Activated T-cell treated with anti-CD3 and anti-CD28 coated beads for 4 hours (primary cell): ENCODE measurements at places on chromosomes 3 and 15.

DNA sequence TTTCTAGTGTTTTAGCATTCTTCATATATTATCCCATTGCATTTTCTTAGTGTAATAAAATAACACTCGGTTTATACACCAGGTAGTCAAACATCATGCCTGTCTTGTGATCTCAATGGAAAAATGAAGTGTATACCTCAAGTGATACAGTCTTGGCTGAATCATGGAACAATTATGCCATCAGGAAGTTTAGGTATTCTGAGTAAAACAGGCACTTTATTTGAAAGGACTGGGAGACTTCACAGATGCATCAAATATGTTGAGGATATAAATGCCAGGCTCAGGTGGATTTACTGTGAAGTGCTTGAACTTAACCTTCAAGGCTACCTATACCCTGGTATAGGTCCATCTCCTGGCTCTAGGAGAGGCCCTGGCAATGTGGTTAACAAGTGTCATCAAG, 8.5 kb downstream of the TGFBR2 start:
- DNase-seq = no peak

DNA sequence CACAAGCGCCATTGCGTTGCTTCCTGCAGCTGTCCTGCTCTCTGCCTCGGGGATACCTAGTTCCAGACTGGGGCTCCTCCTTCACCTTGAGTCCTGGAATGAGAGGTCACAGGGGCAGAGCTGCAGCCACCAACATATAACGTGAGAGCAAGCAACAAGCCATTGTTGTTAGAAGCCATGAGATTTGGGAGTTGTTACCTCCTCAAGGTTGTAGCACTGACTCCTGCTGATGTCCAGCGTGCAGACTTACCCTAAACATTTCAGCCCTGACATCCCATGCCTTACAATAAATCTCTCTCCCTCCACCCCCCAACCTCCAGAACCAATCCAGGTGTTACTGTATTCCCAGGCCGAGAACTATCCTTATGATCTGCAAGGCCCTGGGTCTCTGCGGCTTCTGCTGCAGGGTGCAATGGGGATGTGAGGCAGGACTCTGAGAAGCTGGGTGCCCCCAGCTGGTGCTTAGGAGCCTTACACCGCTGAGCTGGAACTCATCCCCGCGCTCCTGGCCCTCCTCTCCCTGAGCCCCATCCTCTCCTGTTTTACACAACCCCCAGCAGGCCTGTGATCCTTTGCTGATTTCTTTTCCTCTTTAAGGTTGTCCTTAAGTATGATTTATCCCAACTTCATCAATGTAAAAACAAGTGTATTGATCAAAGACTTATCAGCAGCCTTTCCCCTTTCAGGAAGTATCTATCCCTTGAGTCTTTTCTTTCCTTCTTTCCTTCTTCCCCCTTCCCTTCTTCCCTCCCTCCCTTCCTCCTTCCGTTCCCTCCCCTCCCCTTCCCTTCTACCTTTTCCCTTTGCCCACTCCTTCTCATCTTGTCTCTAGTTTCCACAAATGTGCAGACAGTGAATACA, 84.2 kb upstream of the ABHD2 start:
- DNase-seq = no peak

GRCh38 chr3:118772547-118773011, 262.1 kb downstream of the IGSF11 start:
- no peak for DNase-seq

- DNase-seq = no peak
Observed at GRCh38 chr15:76309601-76310330, 1.5 kb downstream of the ETFA start.

- DNase-seq = no peak
Observed at GRCh38 chr15:85282504-85283115, 97.8 kb upstream of the AKAP13 start.

GRCh38 chr3:68162644-68163043, 508.2 kb upstream of the SUCLG2 start:
- DNase-seq = no peak

DNA sequence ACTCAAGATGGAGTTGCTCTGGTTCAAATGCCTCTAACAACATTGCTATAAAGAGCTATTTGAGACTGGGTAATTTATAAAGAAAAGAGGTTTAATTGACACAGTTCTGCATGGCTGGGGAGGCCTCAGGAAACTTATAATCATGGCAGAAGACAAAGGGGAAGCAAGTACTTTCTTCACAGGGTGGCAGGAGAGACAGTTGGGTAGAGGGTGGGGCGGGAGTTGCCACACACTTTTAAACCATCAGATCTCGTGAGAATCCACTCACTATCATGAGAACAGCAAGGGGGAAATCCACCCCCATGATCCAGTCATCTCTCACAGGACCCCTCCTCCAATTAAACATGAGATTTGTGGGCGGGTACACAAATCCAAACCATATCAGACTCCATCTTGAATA, 30.7 kb downstream of the MAP2K5 start:
- no peak for DNase-seq

DNA sequence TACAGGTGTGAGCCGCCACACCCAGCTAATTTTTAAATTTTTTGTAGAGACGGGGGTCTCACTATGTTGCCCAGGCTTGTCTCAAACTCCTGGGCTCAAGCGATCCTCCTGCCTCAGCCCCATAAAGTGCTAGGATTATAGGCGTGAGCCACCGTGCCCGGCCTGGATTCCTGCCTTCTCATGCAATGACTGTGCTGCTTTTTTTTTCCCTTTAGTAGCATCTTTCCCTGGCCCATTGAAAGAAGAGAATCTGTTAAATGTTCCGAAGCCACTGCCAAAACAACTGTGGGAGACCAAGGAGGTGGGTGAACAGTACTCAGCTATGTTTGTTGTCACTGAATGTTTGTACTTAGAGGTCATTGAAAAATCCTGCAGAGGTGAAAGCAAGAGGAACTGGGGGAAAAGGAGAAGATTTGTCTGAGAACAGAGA, 88.0 kb downstream of the CRTC3 start:
- no peak for DNase-seq

DNA sequence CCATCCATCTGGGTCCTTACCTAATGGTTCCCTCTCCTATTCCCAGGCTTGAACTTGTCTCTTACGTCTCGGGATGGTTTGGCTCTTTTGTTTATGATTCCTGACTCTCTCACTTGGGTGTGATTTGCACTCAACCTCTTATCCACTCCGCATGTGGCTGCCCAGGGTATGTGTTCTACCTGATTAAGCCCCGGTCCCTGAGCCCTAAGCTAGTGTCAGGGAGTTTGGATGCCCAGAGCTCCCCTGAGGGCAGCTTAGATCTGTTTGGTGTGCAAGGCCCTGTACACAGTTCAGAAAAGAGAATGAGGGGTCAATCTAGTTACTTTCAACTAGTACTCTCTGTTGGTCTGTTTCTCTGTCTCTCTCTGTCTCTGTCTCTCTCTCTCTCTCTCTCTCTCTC, 15.9 kb upstream of the STARD5 start:
- no peak for DNase-seq

DNA sequence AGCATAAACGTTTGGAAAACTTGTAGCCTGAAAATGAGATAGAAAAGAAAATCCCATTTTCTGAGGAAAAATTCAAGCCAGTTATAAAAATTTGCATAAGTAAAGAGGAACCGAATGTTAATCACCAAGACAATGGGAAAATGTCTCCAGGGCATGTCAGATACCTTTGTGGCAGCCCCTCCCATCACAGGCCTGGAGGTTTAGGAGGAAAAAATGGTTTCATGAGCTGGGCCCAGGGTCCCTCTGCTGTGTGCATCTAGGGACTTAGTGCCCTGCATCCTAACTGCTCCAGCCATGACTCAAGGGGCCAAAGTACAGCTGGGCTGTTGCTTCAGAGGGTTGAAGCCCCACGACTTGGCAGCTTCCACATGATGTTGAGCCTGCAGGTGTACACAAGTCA, 153.1 kb downstream of the TAFA4 start:
- DNase-seq = no peak

DNA sequence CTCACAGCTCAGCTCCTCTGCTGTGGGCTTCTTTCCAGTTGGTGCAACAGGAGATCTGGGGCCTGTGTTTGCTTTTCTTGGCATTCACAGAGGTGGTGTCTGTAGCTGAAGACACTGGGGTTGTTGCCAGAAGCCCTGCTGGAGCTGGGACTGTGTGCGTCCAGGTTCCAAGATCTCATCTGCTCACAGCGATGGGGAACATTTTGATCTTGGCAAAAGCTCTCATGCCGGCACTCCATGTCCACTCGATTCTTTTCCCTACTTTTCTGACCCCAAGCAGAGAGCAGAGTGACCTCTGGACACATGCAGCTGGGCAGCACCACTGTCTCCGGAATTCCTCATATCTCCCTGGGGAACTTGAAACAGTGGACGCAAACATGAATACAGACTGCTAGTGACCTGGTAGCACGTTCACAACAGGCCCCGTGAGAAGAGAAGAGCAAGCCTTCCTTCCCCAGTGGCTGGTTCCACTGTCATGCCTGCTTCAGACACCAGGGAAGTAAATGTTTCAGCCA, 36.1 kb upstream of the MECOM start:
- DNase-seq = no peak

DNA sequence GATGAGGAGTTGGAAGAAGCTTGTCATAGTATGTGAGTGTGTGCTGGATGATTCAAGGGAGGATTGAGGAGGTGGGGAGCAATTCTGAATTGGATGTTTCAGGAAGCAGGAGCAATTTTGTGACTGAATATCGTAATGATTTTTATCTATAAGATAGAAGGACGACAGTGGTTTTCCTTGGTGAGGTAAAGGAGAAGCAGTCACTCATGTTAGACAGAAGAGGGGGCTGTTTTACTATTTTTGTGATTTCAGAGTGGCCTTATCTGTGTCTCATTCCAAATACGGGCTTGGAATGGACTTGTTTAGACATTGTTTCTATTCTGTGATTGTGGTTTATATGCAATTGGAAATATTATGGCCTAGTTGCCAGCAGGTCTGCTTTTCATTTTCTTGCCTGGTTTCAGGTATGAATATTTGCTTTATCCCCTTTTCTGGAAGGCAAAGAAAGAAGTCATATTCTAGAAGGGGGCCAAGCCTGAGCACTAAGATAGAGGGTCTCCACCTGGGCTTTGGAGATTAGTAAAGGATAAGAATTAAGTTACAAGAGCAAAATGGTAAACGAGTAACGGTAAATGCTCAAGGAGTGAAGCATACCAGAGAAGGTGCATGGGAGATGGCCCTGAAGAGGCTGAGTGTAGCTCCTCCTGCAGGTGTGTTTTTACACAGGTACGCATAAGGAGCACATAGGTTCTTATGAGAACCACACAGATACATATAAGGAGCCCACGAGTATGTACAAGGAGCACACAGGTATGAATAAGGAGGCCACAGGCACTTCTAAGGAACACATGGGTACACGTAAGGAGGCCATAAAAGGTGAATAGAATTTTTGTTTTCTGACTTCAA, 124.6 kb upstream of the KCNAB1 start:
- DNase-seq = no peak

GRCh38 chr3:168123201-168124176, 27.8 kb upstream of the GOLIM4 start:
- no peak for DNase-seq

GRCh38 chr3:14852058-14852594, 33.4 kb downstream of the FGD5 start:
- DNase-seq = no peak

GRCh38 chr15:90058308-90058707, 44.0 kb downstream of the IDH2 start:
- DNase-seq = no peak

GRCh38 chr15:27234593-27234992, 263.6 kb downstream of the GABRG3 start:
- DNase-seq = no peak

- no peak for DNase-seq
Observed at GRCh38 chr3:63972196-63972595, 51.1 kb downstream of the PSMD6 start.

GRCh38 chr3:80564391-80564790, 796.6 kb upstream of the ROBO1 start:
- DNase-seq = no peak

DNA sequence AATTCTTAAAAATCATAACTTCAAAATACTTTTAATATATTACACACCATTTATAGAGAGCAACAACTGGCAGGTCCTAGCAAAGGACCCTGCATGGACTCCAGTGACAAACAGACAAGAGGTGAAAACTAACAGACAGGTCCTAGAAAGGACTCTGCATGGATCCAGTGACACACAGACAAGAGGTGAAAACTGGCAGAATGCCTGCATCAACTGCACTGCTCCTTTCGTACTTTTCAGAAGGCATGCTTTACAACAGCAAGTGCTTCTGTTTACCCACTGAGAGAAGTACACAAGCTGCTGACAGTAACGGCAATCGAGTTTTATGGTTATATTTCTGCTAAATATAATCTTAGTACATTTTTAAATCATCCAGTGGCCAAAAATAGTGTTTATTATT, 24.3 kb upstream of the GP5 start:
- DNase-seq = no peak

- no peak for DNase-seq
Observed at GRCh38 chr3:119349354-119350041, 55.3 kb downstream of the ARHGAP31 start.

DNA sequence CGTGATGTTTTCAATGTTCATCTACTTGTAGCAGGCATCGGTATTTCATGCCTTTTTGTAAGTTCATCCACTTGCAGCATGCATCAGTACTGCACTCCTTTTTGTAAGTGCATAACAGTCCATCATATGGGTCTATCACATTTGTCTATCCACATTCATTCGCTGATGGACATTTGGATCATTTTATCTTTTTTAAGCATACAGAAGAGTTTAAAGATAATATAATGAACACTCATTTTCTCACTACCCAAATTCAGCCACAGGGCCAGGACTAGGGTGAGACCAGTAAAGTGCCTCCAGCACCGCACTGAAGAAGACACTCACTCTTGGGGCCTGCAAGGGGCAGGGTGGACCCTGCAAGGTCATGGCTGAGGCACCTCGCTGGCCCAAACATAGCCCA, 309.6 kb downstream of the UACA start:
- DNase-seq = no peak

DNA sequence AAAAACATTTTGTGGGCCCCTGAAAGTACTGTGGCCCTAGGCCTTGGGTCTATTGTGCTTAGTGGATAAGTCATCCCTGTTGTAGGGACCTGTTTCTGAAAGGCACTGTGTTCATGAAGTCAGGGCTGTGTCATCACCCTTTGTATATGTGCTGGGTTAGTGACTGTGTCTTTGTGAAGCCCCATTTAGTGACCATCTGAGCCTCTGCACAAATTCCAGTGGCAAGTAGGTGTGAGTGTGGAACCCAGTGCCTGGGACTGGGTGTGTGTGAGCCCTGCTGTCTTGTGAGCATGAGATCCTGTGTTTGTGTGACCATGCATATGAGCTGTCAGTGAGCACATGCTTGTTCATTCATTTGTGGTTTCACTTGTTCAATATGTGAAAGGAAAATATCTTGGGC, 1.2 kb upstream of the HYAL1 start:
- no peak for DNase-seq

DNA sequence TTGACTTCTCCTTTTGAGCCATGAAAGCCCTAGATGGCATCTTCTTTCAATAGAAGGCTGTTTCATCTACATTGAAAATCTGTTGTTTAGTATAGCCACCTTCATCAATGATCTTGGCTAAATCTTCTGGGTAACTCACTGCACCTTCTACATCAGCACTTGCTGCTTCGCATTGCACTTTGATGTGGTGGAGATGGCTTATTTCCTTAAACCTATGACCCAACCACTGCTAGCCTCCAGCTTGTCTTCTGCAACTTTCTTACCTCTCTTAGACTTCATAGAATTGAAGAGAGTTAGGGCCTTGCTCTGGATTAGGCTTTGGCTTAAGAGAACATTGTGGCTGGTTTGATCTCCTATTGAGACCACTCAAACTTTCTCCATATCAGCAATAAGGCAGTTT, 189.8 kb downstream of the PLCL2 start:
- DNase-seq = no peak
